ENCODE measurements at places on chromosomes 6 and 20.

DNA sequence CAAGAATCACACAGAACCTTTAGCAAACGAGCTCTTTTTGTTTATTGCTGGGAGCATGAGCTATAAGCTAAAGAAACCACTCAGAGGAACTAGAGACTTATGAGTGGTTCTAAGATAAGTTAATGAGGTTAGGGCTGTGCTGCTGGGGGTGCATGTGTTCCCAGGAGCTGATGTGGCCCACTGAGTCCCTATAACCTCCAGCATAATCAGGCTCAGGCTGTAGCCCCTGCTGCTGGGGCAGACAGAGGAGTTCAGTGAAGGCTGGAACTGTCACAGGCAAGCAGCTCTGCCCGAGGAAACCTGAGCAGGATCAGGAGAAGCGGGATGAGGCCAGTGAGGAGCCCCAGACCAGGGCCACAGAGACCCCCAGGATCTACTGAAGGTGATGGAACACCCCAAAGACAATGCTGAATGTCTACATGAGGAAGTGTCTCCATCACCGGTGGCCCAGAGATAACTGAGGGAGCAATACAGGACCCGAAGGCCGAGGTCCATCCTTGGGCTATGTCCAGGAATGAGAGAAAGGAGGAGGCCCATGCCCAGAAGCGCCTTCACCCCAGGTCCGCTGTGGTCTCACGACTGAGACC is 17.3 kb downstream of the TUBB2B start:
- no peak for DNase-seq

DNA sequence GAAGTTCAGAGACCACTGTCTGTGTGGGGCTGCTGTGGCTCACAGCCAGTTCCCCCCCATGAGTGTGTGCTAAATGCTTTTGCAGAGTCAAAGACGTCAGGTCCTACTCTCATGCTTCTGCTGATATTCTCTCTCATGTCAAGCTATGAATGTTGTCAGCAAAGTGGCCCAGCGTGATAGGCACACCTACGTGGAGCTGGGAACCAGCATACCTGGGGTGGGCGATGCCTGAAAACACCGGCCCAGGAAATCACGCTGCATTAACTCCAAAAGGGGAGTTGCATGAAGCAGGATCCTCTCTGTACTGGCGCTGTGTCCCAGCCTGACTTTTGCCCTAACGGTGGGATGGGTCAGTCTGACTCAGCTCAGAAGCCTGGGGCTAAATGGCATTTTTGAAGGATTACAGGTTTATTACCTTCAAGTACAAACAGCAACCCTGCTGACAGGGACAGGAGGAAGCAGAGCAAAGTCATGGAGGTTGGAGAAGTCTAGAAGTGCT is 9.0 kb upstream of the MRPS10 start:
- no peak for DNase-seq

DNA sequence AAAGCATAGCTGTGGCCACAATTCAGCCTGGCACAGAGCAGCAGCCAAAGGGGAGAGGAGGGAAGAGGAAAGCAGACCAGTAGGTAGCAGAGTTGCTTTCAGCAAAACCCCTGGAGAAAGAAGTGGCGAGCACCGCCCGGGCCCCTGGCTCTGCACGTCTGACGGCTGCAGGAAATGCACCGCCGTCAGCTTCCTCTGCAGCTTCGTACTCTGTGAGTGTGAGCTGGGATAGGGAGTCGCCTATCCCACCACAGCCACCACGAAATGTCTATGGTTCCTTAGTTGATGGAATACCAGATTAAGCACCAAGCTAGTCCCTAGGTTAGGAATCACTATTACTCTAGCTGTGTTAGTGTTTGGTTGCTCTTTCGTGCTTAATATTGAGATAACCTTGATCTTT is 79.9 kb upstream of the NAA20 start:
- DNase-seq: no peak

- DNase-seq: no peak
Measured at GRCh38 chr6:72424476-72424875, 197.4 kb upstream of the KCNQ5 start.

GRCh38 chr20:43559147-43559987 is 540 bp downstream of the SGK2 start:
- DNase-seq: no peak

DNA sequence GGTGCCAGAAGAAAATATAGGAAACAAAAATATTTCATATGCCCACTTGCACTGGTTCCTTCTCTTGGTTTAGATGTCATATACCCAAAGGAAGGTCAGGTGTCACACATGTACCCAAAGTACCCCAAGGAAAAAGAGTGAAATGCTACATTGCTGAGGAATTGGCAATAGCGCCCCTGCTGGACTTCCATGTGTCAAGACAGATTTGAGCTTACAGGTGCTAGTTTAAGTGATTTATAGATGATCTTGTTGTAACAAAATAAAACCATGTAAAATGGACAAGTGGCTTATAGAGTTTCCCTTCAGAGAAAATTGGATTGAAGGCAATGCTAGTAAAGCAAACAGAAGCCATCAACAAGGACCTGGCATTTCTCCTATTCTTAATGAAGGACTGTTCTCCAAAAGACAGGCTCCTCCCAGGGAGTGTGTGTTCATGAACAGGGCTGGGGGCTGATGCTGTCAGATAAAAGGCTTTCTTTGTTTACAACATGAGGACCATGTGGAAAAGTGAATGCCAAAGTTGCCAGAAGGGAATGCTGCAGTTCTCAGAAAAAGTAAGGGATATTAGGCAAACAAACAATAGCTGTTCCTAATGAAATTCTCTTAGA is 64.3 kb upstream of the PAK5 start:
- no peak for DNase-seq

GRCh38 chr6:3426091-3426926 is 30.5 kb downstream of the SLC22A23 start:
- DNase-seq: no peak

DNA sequence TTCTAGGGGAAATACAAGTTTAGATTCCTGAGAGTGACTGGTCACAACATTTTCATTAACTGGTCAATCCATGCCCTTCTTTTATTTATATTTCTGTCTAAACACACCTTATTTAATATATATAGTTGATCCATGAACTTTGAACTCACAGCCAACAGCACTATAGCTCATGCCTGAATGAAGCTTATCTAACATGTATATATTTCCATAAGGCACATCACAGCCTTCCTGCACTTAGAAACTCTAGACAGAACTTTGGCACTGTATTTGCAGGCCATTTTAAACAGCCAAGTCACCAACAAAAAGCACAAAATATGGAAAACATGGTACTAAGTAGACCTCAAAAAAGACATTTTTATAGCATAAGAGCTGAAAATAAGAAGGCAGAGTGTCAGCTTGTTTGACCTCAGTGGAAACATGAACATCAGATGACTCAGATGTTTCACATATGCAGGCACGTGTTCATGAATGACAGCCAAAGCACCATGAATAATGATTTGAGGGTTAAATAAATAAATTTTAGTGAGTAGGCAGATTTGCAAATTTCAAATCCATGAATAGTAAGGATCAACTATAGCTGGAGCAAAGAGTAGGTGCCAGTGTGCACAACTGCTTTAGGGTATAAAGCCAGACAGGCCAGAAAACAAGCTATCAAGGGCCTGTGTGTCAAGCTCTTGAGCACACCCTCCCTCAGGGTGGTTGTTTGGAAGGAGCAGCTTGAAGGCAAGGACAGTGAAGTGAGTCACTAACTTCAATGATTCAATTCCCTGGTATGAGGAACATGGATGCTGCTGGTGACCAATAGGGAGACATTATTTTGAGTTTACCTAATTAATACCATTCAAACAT is 88.9 kb upstream of the NT5E start:
- DNase-seq: no peak

DNA sequence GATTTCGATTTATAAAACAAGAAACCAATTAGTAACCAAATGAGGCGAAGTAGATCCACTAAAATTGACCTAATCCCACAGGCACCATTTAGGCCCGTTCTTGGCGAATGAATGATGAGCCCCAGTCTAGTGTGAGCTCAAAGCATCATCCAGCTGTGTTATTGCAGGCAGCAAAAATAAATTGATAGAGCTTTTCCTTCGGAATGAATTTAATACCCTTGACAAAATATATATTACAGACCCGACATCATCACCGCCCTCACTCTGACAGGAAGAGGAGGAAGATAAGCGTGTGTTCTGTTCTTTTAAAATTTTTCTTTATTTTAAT is 7.8 kb downstream of the SIM1 start:
- DNase-seq: no peak

DNA sequence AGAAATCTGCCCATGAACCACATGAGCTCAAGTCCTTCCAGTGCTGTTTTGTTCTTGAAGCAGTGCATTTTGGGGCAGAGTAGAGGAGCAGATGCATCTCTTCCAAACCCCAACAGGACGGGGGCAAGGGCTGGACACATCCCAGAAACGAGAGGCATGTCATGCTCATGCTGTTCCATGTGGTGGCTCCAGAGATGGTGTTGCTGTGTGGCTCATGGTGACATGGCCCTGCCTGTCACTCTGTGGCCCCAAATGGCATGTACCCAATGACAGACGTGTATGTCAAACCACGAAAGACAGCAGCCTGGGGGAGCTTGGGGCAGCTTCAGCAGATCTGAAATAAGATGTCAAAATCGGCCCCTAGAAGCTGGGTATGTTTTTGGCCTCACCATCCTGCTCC is 46.3 kb downstream of the NRN1 start:
- DNase-seq: no peak

GRCh38 chr6:49736017-49736508 is 8.1 kb downstream of the CRISP3 start:
- DNase-seq: no peak

DNA sequence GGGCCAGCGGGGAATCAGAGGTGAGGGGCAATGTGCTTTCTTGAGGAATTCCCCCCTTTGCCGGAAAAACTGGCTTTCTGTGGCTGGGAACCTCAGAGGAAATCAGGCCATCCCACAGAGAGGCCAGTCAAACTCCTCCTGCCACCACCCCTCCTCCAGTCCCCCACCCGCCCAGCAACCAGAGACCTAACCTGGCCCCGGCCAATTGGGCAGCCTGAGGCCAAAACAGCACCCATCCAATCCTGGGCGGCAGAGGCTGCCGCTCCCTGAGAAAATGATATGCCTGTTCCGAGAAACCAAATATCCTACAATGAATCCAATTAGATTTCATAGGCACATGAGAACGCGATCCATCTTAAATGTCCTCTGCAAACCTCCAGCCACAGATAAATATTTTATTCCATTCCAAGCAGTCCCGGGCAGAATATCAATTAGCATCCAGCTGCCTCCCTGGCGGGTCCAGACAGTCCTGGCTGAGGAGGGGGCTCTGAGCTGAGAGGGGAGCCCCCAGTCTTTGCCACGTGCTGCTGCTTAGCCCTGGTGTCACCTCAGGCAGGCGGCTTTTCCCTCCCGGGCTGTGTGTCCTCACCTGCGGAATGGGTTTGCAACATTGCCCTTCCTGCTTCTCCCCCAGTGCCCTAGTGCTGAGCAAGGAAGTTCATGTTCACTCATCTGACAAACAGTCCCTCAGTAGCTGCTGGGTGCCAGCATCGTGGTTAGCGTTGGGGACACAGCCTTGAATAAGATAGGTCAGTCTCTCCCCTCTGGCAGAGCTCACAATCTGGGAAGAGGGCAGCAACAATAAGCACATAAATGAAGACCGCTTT is 95.0 kb downstream of the DLGAP4 start:
- DNase-seq: no peak

DNA sequence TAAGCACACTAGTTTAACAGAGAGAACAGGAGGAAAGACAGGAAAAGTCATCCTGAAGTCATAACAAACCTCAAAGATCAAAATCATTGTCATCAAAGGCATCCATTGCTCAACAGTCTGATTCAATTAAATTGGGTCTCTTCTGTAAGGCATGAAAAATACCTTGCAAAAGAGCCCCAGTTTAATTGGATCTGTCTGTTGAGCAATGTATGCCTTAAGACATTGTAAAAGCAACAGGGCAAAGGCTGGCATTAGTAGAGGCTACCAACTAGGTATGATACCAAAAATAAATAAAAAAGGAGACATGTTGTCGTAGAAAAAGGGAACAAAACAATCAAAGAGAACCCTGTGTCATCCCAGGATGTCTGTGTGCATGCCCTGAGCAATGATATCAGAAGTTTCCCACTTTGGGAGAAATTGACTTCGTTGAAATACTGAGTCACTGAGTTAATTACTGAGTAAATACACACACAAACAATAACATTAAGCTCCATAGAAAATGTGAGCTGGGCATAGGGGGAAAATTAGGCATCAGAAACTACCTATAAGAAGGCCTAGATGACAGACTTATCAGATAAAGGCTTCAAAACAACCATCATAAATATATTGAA is 1013.8 kb upstream of the CITED2 start:
- DNase-seq: no peak

GRCh38 chr6:73675466-73676098 is 20.4 kb upstream of the CD109 start:
- DNase-seq: peak; percentile 63

GRCh38 chr6:132161283-132161682 is 210.1 kb upstream of the CCN2 start:
- no peak for DNase-seq

- DNase-seq: no peak
Measured at GRCh38 chr6:34836008-34836407, 44.1 kb downstream of the BLTP3A start.

GRCh38 chr6:74573613-74574012 is 632.2 kb downstream of the COL12A1 start:
- DNase-seq: no peak

DNA sequence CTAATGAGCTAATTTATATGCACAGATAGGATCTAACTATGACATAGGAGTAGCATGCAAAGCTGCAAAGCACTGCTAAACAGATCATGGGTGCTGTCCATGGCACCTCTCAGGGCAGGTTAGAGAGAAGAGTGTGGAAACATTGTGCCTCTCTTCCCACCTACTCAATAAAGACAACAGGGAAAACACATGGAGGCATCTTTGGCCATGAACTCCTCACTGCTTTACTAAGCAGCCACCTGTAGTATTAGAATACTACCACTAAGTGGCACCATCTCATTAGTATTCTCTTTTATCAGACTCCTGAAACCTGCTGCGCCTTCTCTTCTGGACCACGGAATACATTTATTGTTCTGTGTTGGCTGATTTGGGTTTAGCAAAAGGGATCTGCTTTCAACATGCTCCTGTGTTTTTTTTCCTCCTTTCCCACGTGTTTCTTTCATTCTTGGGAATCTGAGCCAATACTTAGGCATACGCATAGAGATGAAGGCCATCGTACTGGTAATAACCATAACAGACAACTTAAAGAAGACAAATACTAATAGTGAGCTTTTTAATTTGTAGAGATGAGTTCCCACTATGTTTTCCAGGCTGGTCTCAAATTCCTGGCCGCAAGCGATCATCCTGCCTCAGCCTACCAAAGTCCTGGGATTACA is 9.4 kb upstream of the HDDC2 start:
- peak; percentile 8 for DNase-seq

- DNase-seq: no peak
Measured at GRCh38 chr6:112384511-112384910, 37.4 kb downstream of the RFPL4B start.

DNA sequence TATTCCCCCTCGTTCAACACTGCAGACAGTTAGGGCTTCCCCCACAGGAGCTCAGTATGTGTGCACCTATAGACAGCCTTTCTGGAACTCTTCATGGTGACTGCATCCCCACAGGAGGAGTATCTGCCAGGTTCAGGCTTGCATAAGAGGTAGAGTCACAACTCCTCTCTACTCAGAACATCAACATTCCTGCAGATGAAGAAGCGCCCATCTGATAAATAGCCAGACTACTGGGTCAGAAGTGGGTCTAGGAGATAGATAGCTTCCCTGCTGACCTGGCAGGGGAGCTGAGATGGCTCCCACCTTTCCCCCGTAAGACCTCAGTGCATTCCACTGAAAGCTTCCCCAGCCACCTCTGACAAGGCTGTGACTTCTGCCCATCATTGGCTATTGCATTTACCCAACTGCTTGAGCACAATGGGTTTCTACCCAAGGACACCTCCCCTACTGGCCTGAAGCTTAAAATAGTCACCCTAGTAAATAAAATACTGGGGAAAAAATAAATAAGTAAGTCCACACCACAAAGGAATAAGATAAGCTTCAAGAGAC is 125.1 kb downstream of the CDK19 start:
- DNase-seq: no peak
